ENCODE measurements at places on chromosomes 4 and X. TPM values are rescaled to one million over a fixed set of nuclear protein-coding genes. Genes with fewer than 3 reads are reported as not detected.

NWD2 gene
- not detected for total RNA-seq

HTN3 gene
- total RNA-seq = not detected

GPAT3 gene
- 2.1 TPM for total RNA-seq

ZCCHC18 gene
- total RNA-seq = 0.49 TPM

SLC16A2 gene
- total RNA-seq = 0.42 TPM

DMP1 gene
- total RNA-seq = not detected

ADH6 gene
- not detected for total RNA-seq

CFI gene
- 0.22 TPM for total RNA-seq

CYTL1 gene
- total RNA-seq = not detected

- DNase-seq = no peak
These were observed 44.3 kb downstream of the ARSJ start for GRCh38 chr4:113935190-113935589.

- no peak for DNase-seq
These were observed at the start of gene KLB for GRCh38 chr4:39406763-39407583. KLB (plus strand) TSS chr4:39406930; CDS start chr4:39406950, 20 bp downstream.

GRCh38 chrX:142076633-142077032 is 128.5 kb downstream of the MAGEC2 start:
- no peak for DNase-seq

DNA sequence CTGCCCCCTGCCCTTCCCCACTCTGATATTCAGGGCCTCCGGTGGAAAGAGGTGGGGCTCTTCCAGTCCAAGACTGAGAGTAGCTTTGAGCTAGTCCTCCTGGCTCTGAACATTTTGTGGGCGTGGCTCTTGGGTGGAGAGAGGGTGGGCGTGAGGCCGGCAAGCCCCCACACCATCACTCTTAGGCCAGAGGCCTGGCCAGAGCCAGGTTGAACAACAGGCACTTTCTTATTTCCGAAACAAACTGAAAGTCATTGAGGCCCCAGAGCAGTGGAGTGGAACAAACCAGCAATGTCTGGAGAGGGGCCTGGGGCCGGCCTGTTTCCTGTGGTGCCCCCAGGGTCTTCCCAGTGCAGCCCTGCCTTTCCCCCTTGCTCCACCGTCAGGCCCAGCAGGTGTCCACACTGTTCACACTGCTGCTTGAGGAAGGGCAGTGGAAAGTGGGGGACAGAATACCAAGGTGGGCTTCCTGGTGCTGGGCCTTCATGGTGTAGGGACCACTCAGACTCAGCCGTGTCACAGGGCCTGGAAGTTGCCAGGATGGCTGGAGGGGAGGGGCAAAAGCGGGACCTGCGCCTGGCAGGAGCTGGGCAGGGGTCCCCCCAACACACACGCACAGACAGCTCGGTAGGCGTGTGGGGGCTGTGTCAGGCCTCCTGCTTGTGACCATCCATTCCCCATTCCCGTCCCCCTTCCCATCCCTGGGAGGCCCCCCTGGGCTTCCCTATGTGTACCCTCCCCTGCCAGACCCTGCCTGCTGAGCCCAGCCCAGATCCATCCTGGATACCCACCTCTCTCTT is 2.9 kb downstream of the ADRA2C start:
- DNase-seq = no peak

DNA sequence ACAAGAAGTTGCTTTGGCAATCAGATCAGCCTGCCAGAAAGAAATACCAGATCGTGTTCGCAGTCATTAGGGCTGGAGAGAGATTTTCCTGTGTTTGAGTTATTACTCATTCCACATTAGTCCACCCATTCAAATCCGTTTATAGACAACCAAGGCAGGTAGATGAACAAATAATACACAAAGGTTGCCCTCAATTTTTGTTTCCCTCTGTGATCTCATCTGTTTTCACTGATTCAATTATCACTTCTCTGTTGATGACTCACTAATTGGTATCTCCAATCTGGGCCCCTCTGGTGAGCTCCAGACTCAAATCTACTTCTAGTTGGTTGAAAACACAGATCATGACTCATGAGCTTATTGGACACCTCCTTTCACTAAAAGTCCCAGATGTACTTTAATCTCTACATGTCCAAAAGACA is 54.5 kb downstream of the CHM start:
- no peak for DNase-seq

DNA sequence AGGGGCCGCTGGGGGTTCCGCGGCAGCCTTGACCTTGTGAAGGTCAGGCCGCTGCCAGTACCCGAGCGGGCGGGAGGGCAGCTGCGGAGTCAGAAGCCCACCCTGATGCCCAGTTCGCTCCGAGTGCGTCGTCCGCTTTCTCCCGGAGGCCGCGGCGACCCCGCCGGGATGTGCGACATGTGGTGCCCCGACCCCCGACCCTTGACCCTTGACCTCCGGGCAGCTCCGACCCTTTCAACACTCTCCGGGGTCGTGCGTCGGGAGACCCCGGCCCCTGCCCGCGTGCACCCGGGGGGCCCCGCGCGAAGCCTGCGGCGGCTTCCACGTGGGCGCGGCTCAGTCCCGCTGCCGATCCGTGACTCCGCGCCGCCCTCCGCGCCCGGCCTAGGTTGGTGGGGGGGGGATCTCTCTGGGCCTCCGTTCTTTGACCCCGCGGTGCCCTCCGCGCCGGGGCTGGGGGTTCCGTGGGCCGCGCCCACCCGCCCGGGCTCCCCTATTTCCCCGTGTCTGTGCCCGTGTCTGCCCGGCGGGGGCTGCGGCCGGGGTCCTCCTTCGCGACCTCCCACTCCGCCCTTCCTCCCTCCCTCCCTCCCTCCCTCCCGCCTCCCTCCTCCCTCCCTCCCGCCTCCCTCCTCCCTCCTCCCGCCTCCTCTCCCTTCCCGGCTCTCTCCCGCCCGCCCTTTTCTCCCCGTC is 609 bp upstream of the SLC25A6 start:
- no peak for DNase-seq

DNA sequence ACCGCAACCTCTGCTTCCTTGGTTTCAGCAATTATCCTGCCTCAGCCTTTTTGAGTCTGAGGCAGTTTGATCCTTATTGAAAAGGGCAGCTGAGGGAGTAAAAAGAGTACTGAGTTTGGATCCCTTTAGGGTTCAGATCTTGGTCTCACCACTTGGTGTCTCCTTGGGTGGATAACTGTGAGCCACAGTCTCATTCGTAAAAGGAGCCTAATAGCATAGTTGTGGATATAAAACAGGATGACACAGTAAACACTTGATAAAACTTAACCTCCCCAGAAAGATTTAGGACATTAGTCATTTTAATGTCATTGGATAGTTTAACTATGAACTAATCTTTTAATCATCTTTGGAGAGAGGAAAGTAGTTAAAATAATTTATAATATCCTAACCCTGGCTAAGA is 173.0 kb downstream of the ANK2 start:
- no peak for DNase-seq

DNA sequence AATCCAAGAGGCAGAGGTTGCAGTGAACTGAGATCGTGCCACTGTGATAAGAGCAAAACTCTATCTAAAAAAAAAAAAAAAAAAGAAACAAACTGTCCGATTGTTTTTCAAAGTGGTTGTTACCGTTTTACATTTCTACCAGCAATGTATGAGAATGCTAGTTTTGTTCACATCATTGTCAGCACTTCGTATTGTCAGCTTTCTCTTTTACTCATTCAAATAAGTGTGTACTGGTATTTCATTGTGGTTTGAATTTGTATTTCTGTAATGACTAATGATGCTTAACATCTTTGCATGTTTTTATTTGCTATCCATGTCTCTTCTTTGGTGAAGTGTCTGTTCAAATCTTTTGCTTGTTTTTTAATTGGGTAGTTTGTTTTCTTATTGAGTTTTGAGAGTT is 65.8 kb downstream of the GPR101 start:
- no peak for DNase-seq

GRCh38 chr4:24915121-24915922 is 2.5 kb upstream of the CCDC149 start:
- no peak for DNase-seq

DNA sequence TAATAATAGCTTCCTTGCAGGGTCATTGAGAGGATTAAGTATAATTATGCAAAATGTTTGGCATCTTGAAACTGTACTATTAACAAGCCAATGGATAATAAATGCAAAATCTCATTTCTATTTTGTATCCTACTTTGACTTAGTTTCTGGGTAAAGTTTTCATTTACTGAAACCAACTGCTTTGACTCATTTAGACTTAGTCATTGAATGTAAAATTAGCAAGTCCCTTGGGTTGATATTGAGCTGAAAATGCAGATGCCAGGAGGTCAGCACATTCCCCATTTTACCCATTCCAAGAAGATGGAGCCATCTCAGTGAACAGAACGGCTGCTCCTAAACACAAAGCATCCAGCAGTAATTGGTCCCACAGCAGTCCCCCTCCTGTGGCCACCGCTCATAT is 74.7 kb upstream of the GATB start:
- no peak for DNase-seq

DNA sequence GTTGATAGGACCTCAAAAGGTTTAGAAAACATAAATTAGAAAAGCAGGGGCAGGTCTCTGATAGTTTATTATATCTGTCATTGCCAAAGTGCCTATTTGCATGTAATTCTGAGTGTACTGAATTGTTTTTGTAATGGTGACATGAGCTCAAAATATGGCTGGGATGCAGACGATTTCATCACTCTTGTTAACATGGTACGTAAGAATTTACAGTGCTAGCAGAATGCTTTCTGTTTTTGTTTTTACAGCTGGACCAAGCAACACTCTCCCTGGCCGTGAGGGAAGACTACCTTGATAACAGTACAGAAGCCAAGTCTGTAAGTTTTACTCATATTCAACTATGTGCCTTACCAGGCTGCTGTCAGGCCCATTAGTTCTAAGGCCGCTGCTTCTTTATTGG is 58.1 kb downstream of the PHEX start:
- no peak for DNase-seq

DNA sequence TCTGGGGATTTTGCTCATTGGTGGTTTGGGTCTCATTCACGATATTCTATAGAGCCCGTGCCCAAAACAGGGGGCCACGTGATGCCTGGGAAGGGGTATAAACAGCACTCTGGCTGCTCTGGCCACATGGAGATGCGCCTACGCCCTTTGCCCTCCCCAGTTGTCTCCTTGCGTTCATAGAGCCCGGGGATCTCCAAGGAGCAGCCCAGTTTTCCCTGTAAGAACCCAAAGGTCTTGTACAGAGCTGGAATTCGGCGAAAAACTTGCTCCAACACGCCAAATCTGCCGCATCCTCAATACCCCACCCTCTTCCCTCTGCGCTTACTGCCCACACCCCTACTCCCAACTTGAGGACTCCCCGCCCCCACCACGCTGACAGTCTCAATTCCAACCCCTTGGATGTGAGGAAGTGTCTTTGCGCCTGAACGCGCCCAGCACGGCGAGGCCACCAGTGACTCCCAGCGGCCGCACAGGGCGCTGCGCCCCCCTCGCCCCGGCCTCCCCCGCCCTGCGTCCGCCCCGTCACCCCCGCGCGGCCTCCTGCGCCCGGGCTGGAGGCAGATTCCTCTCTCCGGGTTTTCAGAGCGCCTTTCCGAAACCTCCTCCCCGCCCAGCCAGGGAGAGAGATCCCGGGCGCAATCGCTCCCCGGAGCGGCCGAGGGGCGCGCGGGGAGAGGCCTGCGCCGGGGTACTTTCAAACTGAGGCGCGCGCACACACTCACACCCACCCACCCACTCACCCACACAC is at the start of gene NHS:
Gene NHS (plus strand): TSS at position 582 of the 748 bp plus-strand sequence. CDS start 558 bp downstream, outside the sequence.
- DNase-seq = no peak

DNA sequence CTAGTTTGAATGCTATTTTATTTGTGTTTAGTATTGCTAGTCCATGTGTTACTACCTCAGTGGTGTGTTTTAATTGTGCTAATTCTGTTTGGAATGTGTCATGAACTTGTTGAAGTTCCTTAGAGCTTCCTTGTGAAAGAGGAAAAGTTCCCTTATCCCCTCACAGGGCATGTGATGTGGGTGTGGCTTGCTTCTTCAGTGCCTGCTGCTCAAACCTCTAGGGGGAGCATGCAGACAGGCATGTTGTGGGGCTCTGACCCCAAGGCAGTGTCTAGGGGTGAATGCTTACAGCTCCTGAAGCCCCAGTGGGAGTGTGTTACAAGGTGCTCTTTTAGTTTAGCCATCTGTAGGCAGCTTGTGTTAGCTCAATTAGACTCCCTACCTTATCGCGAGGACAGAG is 86.5 kb downstream of the MAGED4 start:
- DNase-seq = no peak

DNA sequence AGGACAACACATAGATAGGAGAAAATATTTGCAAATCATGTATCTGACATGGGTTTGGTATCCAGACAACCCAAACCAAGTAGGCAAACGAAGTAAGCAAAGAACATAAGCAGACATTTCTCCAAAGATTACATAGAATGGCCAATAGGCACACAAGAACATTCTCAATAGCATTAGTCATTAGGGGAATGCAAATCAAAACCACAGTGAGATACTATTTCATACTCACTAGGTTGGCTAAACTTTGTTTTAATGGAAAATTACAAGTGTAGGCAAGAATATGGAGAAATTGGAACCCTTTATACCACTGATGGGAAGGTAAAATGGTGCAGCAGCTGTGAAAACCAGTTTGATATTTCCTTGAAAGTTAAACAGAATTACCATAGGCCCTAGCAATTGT is 74.7 kb downstream of the CHRNA9 start:
- no peak for DNase-seq

GRCh38 chrX:71103110-71103983 is 3.2 kb downstream of the CXorf65 start:
- peak; percentile 55 for DNase-seq

DNA sequence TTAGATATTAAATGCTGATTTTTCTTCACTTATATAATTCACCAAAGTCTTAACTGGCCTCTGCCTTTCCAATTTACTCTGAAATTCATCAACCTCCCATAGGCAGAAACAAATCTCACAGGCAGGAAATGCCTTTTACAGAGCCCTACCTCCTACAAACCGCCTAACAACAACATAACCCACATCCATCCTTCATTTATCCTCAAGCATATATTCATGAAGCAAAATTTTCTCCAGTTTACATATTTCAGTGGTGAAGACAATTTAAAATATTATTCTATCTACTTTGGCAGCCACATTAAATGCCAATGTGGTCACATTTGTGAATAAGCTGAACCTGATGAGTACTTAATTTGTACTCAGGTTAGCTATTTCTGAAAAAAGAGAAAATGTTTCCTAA is 30.3 kb downstream of the SEPSECS start:
- no peak for DNase-seq

- no peak for DNase-seq
These were observed 48.6 kb upstream of the PARM1 start for GRCh38 chr4:74884266-74884665.

DNA sequence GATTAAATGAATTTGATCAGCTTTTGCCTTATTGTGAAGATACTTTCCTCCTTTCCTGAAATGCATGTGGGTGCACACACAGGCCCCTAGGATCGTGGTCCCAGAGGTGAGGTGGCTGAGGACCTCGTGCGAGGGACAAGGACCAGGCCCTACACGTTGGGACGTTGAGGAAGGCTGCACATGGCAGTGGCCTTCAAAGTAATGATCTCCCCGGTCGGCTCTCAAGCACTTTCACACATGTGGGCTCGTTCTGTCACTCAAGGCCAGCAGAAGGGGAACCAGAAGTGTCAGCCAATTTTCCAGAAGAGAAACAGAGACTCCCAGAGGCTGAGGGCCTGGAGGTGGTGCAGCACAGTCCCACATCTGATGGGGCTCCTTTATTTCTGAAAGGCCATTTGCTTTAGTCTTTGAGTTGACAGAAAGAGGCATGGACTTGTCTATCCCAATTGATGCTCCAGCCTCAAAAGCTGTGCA is 196.8 kb downstream of the AFAP1 start:
- no peak for DNase-seq

- no peak for DNase-seq
These were observed 856.2 kb downstream of the STIM2 start for GRCh38 chr4:27716693-27717430.

- no peak for DNase-seq
These were observed 220.0 kb downstream of the PPP3CA start for GRCh38 chr4:101127176-101127790.

GRCh38 chrX:17519358-17519757 is 144.4 kb downstream of the NHS start:
- DNase-seq = no peak
